ENCODE measurements at places on chromosomes 4 and X. TPM values are rescaled to one million over a fixed set of nuclear protein-coding genes. Genes with fewer than 3 reads are reported as not detected.

- DNase-seq: no peak
Measured at GRCh38 chr4:53633608-53634007, 42.3 kb upstream of the LNX1 start.

DNA sequence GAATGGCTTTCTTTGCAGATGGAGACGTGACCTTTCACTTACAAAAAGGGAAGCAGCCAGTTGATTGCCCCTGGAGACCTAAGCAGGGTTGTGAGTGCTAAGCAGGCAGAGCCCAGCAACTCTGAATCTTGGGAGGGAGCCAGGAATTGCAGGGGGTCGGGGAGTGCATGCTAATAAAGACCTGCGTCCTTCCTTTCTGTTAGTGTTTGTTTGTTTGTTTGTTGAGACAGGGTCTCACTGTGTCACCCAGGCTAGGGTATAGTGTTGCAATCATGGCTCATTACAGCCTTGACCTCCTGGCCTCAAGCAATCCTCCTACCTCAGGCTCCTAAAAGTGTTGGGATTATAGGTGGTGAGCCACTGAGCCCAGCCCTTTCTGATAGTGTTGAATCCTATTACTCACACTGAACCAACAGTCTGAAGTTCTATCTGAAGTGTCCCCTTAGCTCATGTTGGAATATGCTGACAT, 137.4 kb downstream of the CEP135 start:
- DNase-seq: peak; percentile 58

Gene NMU
- total RNA-seq: 47.5 TPM

Gene SLC49A3
- total RNA-seq: 2.6 TPM

Gene USP27X
- 5.0 TPM for total RNA-seq

- peak; percentile 63 for DNase-seq
Measured at GRCh38 chrX:40651620-40652223, 4.4 kb upstream of the CXorf38 start.

Gene DOK7
- total RNA-seq: 0.54 TPM

DNA sequence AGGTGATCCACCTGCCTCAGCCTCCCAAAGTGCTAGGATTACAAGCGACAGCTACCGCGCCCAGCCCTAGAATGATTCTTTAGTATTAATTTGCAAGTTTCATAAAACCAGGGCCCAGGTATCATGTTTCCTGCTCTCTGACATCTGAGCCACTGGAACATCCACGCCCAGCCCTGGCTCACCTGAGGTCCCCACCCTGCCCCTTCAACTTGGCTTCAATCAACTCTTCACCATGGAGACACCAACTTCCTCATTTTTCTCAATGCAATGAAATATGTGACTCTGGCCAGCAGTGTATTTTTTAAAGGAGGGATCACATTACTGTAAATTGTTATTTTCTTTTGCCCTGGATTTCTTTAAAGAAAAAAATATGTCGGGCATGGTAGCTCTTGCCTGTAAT, 3.9 kb downstream of the PRSS12 start:
- DNase-seq: no peak

Gene LAGE3
- total RNA-seq: 60.3 TPM

GRCh38 chr4:123591875-123592274, 195.3 kb downstream of the SPRY1 start:
- DNase-seq: no peak

GRCh38 chr4:94833394-94833793, 75.6 kb downstream of the BMPR1B start:
- DNase-seq: no peak

Gene H2BW1
- 0.35 TPM for total RNA-seq

- DNase-seq: no peak
Measured at GRCh38 chrX:136048446-136048845, 63.2 kb downstream of the SLC9A6 start.

DNA sequence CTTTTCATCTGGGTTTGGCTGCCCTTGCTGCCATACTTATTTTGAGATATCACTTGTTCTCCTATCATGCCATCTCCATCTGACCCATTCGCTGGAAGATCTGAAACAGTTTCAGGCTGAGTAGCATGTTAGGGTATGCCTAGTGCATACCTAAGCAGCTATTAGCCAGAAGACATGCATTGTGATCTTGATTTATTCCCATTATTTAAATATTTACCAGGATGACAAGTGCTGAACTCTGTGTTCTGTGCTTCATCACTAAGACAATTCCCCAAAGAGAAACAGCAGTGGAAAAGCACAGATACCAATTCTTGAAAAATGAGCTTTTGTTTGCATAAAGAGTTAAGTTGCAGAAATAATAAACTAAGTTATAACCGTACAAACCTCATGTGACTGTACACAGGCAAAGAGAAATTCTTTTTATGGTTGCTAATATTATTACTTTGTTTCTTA, 271.0 kb upstream of the ARSJ start:
- DNase-seq: no peak

Gene GCNA
- total RNA-seq: 1.5 TPM

DNA sequence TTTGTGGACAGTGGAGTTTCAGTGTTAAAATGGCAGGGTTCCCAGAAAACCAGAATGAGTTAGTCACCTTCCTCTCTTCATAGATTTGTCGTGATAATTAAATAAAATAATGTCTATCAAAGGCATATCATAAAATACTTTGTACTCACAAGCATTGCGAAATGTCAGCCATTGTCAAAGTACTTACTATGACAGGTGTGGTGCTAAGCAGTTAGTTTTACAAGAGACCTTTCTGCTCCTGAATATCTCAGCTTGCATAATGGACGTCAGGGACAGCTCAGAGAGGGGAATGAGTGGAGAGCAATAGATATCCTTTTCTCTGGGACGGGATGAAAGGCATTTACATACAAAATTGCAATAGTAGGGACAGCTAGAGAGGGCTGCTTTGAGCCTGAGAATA, 560.9 kb downstream of the KCNIP4 start:
- DNase-seq: no peak

Measured in GM23338 (cell line).